Mesothelial cell of epicardium (in vitro differentiated cells): ENCODE measurements at places on chromosomes 2 and 18. TPM values are rescaled to one million over a fixed set of nuclear protein-coding genes. Genes with fewer than 3 reads are reported as not detected.

DNA sequence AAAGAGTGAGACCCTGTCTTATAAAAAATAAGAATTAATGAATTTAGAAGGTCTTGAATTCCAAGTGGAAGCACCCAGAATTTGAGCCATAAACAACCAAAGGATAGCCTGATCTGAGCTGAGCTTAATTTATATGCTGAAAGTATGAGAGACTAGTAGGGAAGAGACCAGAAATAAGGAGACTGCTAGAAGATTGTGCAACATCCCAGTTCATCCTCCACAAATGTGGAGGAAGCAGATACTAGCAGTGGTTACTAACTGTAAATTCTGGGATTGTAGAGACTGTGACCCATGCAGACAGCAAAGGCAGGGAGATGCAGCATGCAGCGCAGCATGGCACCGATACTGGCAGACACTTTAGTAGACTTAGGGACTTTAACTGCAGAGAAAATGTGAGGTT lies 1.5 kb upstream of the SULT1C2 start:
- H3K36me3 ChIP-seq = no peaks in the 10 kb centered on the region
- peaks cover 2% of the 10 kb centered on the region for H3K4me1 ChIP-seq
- H3K27ac ChIP-seq = no peak overlapping the region
- DNase-seq = no peak
- peaks cover 14% of the 10 kb centered on the region for H3K27me3 ChIP-seq
- no peak overlapping the region for H3K4me3 ChIP-seq

GRCh38 chr2:230866756-230867523 lies 2.2 kb downstream of the ITM2C start:
- no peaks in the 10 kb centered on the region for H3K36me3 ChIP-seq
- DNase-seq = no peak
- peaks cover 63% of the 10 kb centered on the region for H3K4me1 ChIP-seq
- no peaks in the 10 kb centered on the region for H3K27me3 ChIP-seq
- H3K4me3 ChIP-seq = peak overlapping the region; percentile 89
- peak overlapping the region; percentile 94 for H3K27ac ChIP-seq

- H3K4me3 ChIP-seq = no peak overlapping the region
- peaks cover 7% of the 10 kb centered on the region for H3K4me1 ChIP-seq
- DNase-seq = no peak
- no peak overlapping the region for H3K27ac ChIP-seq
Observed at GRCh38 chr2:32058130-32058529, 5.2 kb upstream of the SPAST start.

DNA sequence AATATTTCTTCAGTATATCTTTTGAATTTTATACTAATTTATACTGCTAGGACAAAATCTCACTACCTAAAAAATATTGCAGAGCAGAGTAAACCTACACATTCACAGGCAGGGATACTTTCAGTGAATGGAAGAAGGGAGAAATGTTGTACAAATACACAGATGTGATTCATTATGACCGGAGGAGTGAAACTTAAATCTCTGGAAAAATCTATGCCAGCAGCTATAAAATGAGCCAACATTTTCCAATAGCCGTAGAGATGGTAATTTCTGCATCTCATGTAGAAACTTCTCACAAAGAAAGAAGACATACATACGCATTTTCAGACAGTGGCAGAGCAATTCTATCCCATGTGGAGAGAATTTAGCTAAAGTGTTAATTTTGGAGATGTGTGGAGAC lies 54.8 kb downstream of the KCNS3 start:
- H3K27ac ChIP-seq = no peak overlapping the region
- DNase-seq = no peak
- H3K4me1 ChIP-seq = no peaks in the 10 kb centered on the region
- H3K36me3 ChIP-seq = no peaks in the 10 kb centered on the region
- peaks cover 6% of the 10 kb centered on the region for H3K27me3 ChIP-seq
- no peak overlapping the region for H3K4me3 ChIP-seq

- H3K4me1 ChIP-seq = peaks cover 68% of the 10 kb centered on the region
- H3K4me3 ChIP-seq = peak overlapping the region; percentile 34
- H3K27me3 ChIP-seq = no peaks in the 10 kb centered on the region
- H3K27ac ChIP-seq = peak overlapping the region; percentile 95
- peak; percentile 93 for DNase-seq
- no peaks in the 10 kb centered on the region for H3K36me3 ChIP-seq
Observed at GRCh38 chr2:85772019-85772745, 18.4 kb downstream of the ATOH8 start.

- H3K4me3 ChIP-seq = no peak overlapping the region
- DNase-seq = no peak
- no peaks in the 10 kb centered on the region for H3K27me3 ChIP-seq
- H3K4me1 ChIP-seq = no peaks in the 10 kb centered on the region
- H3K36me3 ChIP-seq = peaks cover 50% of the 10 kb centered on the region
Observed at GRCh38 chr2:11787991-11788390, 41.6 kb downstream of the LPIN1 start.

- no peak overlapping the region for H3K4me3 ChIP-seq
- no peak for DNase-seq
- no peaks in the 10 kb centered on the region for H3K36me3 ChIP-seq
Observed at GRCh38 chr18:69956057-69956456, 8.4 kb upstream of the CD226 start.

DNA sequence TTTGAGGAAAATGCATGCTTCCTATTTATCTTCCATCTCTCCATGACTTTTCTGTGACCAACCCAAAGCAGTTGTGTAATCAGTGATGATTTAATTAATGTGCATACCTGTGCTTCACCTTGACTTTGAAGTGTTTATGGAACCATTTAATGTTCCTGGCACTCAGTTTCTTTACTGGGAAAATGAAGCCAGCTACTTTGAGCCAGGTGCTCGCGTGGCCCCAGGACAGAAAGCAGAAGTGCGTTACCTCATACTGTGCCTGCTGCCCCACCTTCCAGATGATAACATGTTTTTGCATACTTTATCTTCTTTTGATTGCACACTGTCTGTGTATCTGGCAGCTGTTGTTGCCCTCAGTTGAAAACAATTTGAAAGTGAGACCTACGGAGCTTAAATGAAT lies 61.3 kb downstream of the PMAIP1 start:
- peaks cover 23% of the 10 kb centered on the region for H3K4me1 ChIP-seq
- no peaks in the 10 kb centered on the region for H3K36me3 ChIP-seq
- DNase-seq = no peak
- H3K27me3 ChIP-seq = peaks cover 9% of the 10 kb centered on the region
- H3K4me3 ChIP-seq = no peak overlapping the region
- H3K27ac ChIP-seq = no peak overlapping the region

Gene PGAP1
- 55.0 to 56.9 TPM (median 55.6 TPM) in 3 replicates for total RNA-seq

Gene C1QL2
- total RNA-seq = not detected in 3 replicates
